ENCODE measurements at places on chromosomes 2 and 18. TPM values are rescaled to one million over a fixed set of nuclear protein-coding genes. Genes with fewer than 3 reads are reported as not detected.

GRCh38 chr2:168643979-168644378 lies 158.5 kb upstream of the NOSTRIN start:
- no peak for DNase-seq

GRCh38 chr2:26008851-26009566 lies 24.9 kb upstream of the RAB10 start:
- DNase-seq = no peak

DNA sequence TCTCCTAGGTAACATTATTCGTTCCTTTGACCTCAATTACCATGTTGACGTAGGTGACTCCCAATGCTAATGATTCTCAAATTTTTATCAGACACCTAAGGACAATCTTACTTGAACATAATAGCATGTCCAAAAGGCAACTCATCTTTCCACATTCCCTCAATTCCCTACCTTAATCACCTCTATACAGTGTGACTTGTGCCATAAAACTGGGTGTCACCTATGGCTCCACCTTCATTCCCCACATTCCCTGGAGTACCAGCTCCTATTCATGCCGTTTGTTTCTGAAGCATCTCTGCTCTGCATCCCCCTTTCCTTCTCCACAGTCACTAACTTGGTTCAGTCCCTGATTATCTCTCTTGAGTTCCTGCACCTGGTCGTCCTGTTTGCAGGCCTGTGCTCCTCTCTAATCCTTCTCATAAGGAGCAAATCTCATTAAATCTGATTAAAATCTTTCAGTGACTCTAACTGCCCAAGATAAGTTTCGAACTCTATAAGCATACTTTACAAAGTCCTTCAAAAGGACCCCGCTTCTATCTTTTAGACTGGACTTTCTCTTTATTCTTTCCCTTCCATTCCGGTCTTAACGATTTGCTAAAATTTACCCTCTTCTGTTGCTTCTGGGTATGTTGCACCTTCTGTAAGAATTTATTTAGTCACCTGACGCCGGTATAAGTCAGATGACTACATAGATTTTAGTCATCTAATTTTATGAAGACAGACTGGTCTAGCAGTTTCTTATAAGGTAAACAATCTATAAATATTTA lies 128.7 kb downstream of the OSBPL1A start:
- DNase-seq = no peak

The CRYGD gene
- not detected for total RNA-seq

DNA sequence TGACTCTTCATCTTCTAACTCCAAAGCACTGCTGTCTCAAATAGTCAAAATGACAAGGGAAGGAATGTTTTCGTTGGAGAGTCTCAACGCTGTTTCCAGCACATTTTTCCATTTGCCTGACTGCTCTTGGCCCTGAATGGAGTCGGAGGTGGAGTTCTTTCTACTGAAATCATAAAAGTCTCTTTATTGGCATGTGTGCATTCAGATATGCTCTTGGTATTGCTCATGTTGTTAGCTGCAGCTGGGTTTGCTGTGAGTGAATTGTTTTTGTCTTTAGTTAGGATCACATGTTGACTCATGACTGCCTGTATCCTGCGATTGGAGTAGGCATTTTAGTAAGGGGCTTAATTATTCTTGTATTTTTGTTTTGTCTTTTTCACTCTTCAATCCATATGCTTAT lies 16.8 kb downstream of the TMEM17 start:
- no peak for DNase-seq

DNA sequence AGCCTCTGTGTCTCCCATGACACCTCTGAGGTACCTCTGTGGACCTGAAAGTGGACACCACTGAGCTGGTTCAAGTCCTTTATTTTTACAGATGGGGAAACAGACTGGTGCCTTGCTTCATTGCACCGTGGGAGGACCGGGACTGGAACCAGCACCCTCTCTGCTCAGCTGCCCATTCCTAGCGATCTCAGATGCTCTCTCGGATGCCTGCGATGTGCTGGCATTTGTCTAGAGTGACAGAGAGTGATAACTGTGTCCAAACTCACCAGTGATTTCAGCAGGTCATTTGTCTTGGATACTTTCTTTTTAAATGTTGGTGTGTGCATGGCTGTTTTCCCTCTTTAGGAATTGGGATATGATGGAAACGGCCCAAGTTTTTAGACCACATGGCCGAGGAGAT lies 30.1 kb upstream of the LYPD6B start:
- no peak for DNase-seq

DNA sequence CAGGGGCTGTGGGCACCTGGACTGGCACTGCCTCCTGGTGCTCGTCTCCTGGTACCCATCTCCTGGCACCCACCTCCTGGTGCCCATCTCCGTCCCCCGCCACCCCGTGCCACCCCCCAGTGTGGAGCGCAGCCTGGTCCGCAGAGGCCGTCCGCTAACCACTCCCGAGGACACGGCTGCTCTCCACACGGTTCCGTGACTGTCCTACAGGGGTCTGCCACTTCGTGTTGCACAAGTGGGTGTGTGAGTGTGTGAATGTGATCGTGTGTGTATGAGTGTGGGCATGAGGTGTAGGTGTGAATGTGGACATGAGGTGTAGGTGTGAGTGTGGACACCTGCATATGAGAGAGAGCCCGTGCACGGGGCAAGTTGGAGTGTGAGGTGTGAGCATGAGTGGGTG lies 119.4 kb upstream of the HS6ST1 start:
- no peak for DNase-seq

- DNase-seq = no peak
These were observed 843.0 kb downstream of the DPP10 start for GRCh38 chr2:115285416-115285815.

- no peak for DNase-seq
These were observed 180.6 kb downstream of the ZNF407 start for GRCh38 chr18:74778191-74778847.

GRCh38 chr2:24045511-24046508 lies 1.4 kb downstream of the WDCP start:
- no peak for DNase-seq

- DNase-seq = peak; percentile 79
These were observed 128.3 kb downstream of the AFF3 start for GRCh38 chr2:100013892-100014677.

GRCh38 chr2:73112913-73113854 lies at the start of gene RAB11FIP5:
Gene RAB11FIP5 (minus strand): TSS chr2:73112948. CDS start chr2:73112777, 171 bp downstream.
- DNase-seq = peak; percentile 78

DNA sequence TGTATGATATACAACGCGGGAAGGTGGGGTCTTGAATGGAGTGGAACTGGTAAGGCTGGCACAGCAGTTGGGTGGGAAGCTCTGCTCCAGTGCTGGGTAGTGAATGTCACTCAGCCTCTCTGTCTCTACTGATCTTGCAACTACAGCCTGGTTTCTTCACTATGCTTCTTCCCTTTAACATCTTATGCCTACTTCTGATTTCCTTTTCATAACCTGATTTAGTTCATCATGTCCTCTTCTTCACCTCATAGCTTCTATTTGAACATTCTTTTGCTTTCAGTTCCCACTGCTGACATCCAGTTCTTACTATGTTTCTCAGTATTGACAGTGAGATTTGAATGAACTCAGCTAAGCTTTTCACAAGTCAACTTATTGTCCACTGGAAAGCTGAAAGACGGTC lies 286.2 kb downstream of the ARL6IP6 start:
- DNase-seq = no peak
